ENCODE measurements at places on chromosomes 12 and 14. TPM values are rescaled to one million over a fixed set of nuclear protein-coding genes. Genes with fewer than 3 reads are reported as not detected.

The SLC2A14 gene
- total RNA-seq = not detected

The PTPRO gene
- 0.99 TPM for total RNA-seq

GRCh38 chr12:112752303-112752702 is 39.2 kb upstream of the RPH3A start:
- DNase-seq = no peak

DNA sequence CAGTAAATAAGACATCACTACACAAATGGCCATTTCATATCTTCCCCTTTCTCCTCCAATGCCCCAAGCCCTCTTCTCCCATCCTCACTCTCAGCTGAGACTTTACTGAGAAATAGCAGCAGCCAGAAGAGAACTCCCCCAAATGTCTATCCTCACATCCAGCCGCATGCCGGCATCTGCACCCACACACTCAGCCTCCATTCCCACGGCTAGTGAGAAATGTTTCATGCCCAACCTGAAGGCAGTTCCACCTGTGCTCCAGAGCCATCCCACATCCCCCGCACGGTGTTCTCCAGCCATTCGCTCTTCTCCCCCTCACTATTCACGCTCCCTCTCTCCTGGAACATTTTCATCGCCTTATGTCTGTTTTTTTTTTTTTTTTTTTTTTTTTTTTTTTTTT is 208.7 kb upstream of the DIO3 start:
- DNase-seq = peak; percentile 50

DNA sequence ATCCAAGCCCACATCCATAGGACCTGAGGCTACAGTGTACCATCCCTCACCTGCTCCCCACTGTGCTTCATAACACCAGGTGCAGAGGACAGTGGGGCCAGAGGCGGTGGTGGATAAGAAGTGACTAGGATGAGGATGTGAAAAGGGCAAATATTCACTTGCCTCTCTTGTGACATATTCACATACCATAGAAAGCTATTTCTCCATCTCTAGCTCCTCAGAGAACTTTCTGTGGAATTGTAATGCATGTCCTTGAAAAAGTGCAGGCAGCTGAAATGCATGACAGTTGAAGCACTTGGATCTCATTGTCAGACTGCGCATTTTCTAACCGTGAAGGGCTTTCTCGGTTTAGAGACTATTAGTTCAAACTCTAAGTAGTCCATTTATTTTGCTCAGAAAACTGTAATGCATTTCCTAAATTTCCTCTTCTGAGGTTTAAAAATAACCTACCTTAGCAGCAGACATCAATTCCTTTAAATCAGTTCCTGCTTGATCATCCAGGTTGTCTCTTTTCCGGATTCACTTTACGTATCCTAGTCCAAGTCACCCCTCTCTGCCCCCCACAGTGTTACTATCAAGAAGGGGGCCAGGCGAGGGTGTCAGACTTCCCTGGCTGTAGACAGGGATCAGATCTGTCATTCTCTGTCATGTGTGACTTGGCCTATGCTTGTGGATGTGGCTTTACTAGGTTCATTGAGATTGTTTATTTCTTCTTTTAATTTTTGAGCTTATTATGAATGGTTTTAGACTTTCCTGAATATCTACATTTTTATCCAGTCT is 984.0 kb upstream of the TMEM132C start:
- no peak for DNase-seq

The BDKRB1 gene
- 2.9 TPM for total RNA-seq

Data from sigmoid colon (tissue), 7 donors.